ENCODE measurements at places on chromosomes 11 and 22.
A peak's percentile ranks its signal among the peaks of the same experiment; 100 is the strongest.

GRCh38 chr11:115761348-115761747 is 257.1 kb upstream of the CADM1 start:
- no peak for DNase-seq

- DNase-seq, result no peak
Observed at GRCh38 chr22:19240813-19241592, 50.5 kb downstream of the CLTCL1 start.

DNA sequence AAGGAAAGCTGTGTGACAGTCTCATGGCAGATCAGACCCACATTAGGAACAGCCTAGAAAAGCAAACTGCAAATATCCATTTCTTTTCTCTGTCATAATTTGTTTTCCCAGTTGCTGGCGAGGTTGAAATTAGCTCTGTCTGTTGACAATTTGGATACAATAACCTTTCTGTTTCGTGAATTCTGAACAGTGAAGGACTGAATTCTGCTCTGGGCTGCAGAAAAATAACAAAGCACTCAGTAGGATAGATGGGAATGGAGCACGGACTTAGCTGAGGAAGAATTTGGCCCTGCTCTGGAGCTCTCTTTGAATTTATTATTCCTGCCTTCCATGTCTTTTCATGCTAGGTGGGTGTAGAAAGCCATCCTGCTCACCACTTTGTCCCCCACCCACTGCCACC is 140.3 kb downstream of the RRAS2 start:
- no peak for DNase-seq

GRCh38 chr11:47071791-47072261 is 104.9 kb downstream of the ARFGAP2 start:
- DNase-seq, result peak; percentile 1

- DNase-seq, result no peak
Observed at GRCh38 chr11:86672007-86672621, at the start of gene ME3. ME3 (minus strand) TSS chr11:86672616.

DNA sequence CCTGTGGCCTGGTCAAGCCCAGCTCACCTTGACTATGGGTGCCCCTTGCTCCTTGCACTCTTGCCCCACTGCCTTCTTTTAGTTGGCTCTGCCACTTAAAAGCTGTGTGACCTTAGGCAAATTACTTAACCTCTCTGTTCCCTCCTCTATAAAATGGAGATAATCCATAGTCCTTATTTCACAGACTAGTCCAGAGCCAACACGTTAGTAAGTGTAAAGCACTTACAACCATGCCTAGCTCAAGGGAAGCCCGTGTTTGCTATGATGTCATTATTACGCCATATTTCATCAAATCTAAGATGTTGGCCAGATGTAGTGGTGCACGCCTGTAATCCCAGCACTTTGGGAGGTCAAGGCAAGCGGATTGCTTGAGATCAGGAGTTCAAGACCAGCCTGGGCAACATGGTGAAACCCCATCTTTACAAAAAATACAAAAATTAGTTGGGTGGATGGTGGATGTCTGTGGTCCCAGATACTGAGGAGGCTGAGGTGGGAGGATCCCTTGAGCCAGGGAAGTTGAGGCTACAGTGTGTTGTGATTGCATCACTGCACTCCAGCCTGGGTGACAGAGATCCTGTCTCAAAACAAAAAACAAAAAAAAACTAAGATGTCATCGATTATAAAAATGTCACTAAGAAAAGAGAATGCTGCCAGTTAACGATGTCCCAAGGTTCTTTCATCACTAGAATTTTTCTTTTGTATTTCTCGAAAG is 2.3 kb upstream of the CCDC88B start:
- no peak for DNase-seq

GRCh38 chr11:117484156-117484555 is 156.5 kb downstream of the CEP164 start:
- no peak for DNase-seq

DNA sequence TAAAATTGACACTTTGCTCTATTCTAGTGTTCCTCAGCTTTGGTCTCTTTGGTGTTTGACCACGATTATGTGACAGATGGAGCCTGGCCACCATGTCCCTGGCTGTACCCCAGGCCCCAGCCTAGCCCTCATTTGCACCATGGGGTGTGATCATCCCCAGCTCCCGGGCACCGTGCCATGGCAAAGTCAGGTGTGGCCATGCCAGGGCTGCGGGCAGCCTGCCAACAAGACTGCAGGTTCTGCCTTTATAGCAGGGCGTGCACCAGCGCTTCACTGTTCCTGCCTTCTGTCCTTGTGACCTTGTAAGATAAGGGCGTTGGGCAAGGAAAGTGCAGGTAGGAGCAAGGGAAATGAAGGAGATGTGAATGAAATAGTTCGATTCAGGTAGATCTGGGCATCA is 22.4 kb upstream of the APOBEC3A start:
- DNase-seq, result peak; percentile 54

GRCh38 chr11:58965246-58965985 is 26.1 kb downstream of the GLYATL1 start:
- DNase-seq, result peak; percentile 17

GRCh38 chr11:95442531-95443050 is 211.6 kb upstream of the SESN3 start:
- DNase-seq, result no peak

GRCh38 chr22:47296405-47297260 is 534.2 kb downstream of the TBC1D22A start:
- DNase-seq, result no peak

DNA sequence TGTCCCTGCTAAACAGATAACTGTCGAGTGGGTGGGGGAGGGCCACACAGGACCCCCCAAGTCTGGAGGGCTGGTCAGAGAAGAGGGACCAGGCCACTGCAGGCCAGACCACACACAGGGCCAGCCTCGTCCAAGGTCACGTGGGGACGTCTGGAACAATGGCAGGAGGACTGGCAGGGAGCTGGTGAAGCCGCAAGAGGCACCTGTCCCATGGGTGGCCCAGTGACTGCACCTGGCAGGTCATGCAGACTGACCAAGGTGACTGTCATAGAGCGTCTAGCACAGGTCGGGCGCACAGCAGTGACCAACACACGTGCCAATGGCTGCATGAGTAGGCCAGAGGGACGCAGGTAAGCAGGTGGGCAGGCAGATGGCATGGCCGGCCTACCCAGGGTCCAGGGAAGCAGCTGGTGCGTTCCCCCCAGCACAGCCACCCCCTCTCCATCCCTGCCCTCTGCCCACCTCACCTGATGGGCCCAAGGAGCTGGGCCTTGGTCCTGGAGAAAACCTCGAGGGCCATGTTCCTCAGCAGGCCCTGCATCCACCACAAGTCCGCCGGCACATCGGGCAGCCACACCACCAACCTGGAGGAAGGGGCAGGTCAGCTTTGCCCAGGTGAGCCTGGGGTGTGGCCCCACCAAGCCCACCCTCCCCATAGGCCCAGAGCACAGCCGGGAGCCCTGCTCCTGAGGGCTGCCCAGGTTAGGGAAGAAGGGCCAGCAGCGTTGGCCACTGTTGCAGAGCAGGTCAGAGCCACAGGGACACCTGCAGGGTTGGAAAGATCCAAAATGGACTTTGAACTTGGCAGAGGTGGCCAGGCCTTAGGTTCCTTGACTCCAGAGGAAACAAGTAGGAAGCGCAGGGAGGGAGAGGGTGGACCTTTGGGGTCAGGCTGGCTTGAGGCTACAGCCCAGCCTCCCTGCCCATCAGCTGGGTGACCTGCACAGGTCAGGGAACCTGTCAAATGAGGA is 10.4 kb downstream of the PNPLA5 start:
- DNase-seq, result no peak

DNA sequence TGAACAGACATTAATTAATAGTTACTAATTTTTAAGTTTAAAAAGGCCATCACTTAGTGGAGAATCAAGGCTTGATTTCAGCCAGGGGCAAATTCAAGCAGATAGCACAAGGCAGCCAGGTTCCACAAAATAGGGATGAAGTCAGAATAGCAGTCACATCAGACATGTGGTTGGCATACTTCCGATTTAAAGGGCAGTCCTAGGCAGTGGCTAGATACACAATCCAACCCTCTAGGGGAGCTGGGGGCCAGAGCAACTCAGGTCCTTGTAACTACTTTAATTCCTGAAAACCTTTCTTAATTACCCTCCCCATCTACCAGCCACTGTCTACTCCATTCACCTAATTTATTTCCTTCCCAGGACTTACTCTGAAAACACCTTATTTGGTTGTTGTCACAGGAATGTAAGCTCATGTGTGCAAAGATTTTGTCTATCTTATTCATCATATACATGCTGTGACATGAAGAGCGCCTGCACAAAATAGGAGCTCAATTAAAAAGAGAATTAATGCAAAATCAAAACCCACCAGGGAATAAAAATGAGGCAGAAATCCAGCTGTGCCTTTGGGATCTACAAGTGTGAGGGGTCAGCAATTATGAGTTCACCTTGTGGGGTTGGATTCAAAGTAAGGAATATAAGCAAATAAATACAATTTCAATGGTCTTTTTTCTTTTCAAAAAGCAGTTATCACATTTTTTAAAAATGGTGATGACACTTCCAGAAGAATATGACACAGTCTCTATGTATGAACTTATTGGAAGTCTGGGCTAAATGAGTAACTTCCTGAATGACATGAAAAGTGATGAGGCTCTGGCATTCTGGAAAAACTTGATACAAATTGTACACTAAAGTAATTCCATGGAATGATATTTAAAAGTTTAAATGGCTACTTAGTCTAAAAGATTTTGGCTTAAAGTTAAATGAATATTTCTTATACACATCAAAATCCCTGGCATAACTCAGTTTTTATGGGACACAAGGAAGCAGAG is 53.8 kb downstream of the COPB1 start:
- peak; percentile 14 for DNase-seq

GRCh38 chr11:122398167-122398566 is 257.4 kb upstream of the UBASH3B start:
- DNase-seq, result no peak

DNA sequence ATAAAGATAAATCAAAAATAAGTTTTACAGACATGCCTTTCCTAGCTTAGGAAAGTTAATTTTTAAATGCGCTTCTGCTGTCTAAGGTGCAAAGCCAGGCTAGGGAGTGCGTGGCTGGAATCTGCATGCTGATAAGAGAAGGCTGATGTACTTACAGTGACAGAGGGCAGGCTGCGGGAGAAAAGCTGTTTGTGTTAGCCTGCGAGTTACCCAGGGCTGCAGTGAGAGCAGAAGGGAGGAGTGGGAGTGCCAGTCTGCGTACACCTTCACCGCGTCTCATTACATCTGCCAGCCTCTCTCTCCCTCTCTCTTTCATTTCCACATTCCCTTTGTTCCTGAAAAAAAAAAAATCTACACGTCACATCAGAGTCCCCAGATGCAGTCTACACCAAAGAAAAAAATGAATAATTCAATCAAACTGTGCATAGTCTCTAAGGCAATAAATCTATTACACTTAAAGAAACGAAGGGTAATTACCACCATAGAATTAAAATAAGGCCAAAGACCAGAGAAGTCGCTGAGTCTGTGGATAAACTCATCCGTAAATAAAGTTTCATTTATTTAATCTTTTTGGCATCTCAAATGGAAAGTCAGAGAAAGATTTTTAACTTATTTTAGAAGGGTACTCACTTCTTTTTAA is 126.4 kb upstream of the C11orf58 start:
- no peak for DNase-seq

DNA sequence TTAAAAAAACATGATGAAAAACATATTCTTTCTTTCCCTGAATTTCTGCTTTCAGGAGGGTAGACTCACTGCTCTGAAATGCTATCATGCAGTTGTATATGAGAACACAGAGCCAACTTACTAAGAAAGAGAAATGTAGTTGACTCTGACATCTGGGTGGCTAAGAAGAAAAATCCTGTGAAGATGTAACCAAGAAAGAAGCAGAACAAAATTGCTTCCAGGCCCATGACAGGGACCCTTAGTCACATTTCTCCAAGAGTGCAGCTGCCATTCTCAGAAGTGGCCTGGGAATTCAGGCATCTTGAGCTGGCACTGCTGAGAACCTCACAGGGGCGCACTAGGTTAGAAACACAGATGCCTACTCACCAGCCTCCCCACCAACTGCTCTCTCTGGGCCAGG is 73.6 kb downstream of the RPL27A start:
- no peak for DNase-seq

GRCh38 chr22:43396321-43396933 is 15.4 kb upstream of the MPPED1 start:
- DNase-seq, result no peak

- DNase-seq, result no peak
Observed at GRCh38 chr11:70480711-70481110, 82.4 kb downstream of the CTTN start.

GRCh38 chr11:108216988-108217387 is 5.5 kb downstream of the NPAT start:
- DNase-seq, result no peak

- no peak for DNase-seq
Observed at GRCh38 chr11:106425819-106426218, 348.4 kb downstream of the AASDHPPT start.

DNA sequence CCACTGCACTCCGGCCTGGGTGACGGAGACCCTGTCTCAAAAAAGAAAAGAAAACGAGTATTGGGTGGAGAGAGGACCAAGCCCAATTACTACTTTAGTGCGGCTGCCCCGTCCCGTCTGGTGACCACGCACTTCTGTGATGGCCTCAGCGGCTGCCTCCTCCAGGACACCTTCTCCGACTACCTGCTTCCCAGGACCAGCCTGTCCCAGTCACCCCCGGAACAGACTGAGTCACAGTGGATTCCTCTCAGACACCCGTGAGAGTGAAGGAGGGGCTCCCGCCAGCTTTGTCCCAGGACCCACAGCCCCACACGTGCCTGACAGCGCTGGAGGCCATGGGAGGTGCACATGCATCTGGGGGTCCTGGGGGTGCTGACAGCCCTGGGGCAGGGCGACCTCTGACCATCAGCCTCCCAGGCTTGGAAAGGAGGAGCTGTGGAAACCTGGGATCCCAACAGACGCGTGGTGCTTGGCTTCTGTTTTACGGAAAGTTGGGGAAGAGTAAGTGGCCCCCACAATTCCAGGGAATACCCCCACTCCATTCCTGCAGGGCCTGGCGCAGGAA is 4.8 kb downstream of the DRD4 start:
- no peak for DNase-seq

DNA sequence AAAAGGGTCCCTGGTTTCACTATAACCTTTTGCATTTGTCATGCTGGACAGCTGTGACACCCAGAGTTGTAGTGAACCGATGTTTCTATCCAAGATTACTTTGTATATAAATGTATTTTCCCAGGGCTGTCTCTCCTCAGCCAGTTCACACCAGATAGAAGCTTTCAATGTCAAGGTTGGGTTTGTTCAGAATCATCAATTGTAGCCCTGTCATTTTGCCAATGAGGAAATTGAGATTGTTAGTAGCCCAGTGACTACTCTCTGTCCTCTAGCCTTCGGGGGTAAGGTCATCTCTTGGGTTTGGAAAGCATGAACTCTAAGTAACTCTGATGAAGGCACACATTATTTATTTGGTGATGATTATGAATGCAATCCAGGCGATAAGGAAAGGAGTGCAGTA is 165.6 kb downstream of the DBX1 start:
- no peak for DNase-seq

- DNase-seq, result no peak
Observed at GRCh38 chr11:55572548-55572947, 620 bp downstream of the OR4C16 start.

All from mammary epithelial cell (primary cell).